ENCODE measurements at places on chromosomes 6 and 20. TPM values are rescaled to one million over a fixed set of nuclear protein-coding genes. Genes with fewer than 3 reads are reported as not detected.

DNA sequence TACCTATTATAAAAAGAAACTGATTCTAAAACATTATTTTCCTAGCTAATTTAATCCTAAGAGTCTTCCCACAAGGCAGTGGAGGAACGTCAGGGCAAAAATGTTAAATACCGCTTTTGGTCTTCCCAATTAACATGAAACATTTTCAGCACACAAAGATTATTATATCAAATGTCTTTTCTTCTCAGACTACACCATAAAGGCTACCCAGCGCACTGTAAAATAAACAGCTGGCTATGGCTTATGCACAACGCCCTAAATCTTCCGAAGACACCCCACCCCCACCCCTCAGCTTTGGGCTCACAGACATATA, 1.0 kb downstream of the NUDT3 start:
- no peak for DNase-seq

GRCh38 chr20:53274365-53274764, 302.2 kb downstream of the TSHZ2 start:
- no peak for DNase-seq

Gene TINAG
- total RNA-seq, result 0.70 TPM

DNA sequence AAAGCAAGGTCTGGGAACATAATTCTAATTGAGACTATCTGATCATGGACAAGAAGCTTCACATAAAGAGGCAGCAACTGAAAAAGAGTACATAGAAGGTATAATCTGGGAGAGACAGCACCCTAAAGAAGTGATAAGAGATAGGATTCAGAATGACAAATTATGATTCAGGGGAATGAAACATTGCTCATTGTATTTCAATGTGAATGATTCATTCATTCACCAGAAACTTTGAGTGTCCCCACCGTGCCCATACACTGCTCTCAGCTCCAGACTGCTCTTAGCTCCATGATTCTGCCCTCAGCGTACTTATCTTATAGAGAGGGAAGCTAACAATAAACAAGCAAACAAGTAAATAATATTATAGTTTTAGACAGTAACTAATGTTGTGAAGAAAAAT, 329.3 kb upstream of the IRAK1BP1 start:
- DNase-seq, result no peak

Gene KCNK5
- 0.19 TPM for total RNA-seq

- no peak for DNase-seq
Observed at GRCh38 chr6:102405860-102406259, 1012.4 kb downstream of the GRIK2 start.

GRCh38 chr6:107817784-107818183, 6.3 kb downstream of the SCML4 start:
- no peak for DNase-seq

Gene PRSS35
- 0.83 TPM for total RNA-seq

Gene RSPH9
- 0.24 TPM for total RNA-seq

- no peak for DNase-seq
Observed at GRCh38 chr6:47483516-47483852, 5.9 kb downstream of the CD2AP start.
